ENCODE measurements at places on chromosomes 16 and 17.

DNA sequence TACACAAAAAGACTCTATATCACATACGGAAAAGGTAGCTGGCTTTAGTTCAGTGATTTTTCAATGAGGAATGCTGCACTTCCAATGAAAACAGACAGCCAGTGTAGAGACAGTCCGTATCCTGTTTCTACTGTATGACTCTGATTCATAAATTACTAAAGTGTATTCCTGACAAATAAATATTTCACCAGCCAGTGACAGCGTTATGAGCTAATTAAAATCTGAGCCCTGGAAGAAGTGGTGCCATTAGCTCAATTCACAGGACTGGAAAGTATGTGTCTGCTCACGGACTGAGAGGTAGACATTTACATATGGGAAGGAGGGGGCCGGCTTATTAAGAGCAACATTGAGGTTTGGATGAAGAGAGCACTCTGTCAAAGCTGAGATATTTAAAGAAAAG is 207.9 kb upstream of the RBFOX1 start:
- DNase-seq: no peak

DNA sequence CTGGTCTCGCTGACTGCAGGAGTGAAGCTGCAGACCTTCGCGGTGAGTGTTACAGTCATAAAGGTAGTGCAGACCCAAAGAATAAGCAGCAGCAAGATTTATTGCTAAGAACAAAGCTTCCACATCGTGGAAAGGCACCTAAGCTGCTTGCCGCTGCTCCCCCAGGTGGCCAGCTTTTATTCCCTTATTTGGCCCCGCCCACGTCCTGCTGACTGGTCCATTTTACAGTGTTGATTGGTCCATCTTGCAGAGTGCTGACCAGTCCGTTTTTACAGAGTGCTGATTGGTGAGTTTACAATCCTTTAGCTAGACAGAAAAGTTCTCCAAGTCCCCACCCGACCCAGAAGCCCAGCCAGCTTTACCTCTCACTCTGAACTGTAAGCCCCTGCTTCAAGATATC is 227.8 kb downstream of the ABCC12 start:
- DNase-seq: no peak

GRCh38 chr17:41863074-41863848 is 2.0 kb downstream of the KLHL11 start:
- DNase-seq: no peak

DNA sequence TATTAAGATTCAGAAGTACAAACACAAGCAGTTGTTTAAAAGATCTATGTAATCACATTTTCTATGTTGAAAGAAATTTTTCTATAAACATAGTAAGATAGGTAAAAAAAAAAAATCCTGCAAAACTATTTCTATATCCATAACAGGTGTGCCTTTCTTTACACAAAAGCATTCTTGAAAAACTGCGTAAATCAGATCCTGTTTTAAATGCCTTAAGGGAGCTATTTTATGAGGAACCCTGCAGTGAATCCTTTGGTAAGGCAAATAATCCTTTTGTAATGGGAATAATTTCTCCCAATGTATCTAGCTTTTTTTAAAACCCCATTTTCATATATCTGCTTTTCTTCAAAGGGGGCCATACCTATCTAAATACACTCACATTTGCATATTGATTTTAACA is 157.3 kb downstream of the AATF start:
- no peak for DNase-seq

DNA sequence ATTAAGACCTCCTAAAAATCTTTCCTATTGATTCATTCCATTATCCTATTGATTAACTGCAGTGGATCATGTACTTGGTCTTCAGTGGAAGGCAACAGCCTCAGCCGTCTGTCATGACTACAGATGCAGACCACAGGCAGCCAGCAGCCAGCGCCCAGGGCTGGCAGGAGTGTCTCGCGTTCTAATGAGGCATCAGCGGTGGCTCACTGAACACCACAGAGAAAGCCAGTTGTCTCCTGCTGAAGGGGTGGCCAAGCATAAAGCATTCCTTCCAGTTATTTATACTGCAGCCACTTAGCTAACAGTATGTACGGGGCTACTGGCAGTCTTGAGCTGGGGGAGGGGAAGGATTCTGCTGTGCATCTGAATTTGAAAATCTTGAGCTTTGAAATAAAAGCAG is 214.3 kb downstream of the IRX3 start:
- no peak for DNase-seq

DNA sequence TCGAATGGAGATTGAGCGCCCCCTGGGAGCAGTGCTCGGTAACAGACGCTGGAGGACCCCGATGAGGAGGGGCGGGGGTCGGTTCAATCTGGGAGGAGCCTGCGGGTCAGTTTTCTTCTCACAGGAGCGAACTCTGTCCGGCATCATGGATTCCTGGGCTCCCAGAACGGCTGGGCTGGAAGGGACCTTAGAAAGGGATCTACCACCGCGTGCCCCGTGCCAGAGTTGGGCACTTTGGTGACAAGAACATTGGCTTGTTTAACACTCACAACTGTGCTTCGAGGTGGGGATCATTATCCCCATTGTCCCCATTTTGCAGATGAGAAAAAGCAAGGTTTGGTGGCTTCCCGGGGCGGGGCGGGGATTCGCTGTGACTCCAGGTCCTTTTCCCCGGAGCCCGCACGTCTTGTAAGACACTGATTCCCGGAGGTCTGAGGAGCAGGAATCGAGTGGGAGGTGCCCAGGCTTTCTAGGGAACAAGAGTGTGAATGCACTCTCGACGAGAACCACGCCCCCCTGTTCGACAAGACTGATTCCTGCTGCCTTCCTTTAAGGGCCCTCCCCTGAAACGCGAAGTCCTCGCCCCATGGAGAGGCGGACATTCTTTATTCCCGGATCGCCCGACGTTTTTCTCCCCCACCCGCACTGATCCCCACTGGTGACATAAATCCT is 1.5 kb upstream of the FBXL19 start:
- DNase-seq: peak; percentile 38

DNA sequence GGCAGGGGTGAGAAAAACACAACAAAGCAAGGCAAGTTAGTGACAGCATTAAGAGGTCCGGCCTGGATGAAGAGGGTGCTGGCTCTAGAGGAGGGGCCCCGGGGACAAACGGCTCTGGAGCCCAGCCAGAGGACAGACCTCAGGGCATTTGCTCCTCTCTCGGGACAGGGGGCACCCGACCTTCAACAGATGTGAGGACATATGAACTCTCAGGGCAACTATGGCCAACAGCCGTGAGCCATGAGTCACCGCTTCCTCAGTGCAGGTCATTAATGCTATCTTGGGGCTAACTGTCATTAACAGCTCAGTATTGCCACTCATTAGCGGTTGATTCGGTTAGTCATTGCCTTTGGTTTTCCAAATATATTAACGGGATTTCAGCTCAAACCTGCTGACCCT is 9.7 kb upstream of the ARL5C start:
- no peak for DNase-seq

- DNase-seq: peak; percentile 4
Observed at GRCh38 chr16:76081967-76082366, 195.2 kb upstream of the CNTNAP4 start.

DNA sequence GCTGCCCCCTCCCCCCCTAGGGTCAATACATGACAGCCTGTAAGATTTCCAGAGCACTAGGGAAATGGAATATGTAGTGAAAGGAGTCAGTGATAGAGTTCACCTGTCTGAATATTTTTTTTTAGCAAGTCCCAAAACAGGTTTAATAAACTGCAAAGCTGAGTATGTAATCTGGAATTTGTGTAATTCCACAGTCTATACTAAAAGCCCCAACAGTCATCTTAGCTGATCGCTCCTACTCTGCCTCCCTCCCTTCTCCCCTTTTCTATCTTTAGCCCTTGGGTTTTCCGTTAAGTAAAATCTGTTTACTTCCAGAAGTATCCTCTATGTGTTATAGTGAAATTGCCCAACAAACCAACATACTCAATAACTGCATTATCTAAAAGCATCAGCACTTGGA is 3.5 kb downstream of the CDH13 start:
- no peak for DNase-seq

DNA sequence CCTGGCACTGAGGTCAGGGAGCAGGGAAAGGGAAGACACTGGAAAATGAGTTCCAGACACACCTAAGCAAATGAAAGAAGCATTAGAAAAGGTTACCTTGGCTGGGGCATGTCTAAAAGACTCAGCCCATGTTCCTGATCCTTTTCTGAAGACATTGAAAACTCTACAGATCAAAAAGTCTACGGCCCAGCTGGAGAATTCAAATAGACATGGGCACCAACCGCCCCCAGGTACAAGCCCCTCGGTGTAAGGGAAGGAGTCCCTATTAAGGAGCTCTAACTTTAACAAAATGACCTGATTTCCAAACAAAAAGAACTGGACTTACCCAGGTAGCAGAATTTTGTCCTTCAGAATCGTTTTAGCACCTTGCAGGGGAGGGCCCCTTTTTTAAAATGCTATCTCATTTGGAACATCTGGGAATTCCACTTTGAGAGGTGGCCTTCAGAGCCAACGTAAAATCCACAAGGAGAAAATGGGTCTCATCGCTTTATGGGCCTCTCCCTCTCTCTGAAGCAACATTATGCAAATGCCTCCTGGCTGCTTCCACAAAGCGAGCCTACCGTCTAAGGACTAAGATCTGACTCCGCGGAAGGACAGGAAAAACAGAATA is 43.6 kb upstream of the RBFOX3 start:
- DNase-seq: no peak

GRCh38 chr17:78302478-78302877 is 57.4 kb downstream of the SOCS3 start:
- DNase-seq: no peak

GRCh38 chr17:13970531-13970930 is 98.8 kb upstream of the COX10 start:
- no peak for DNase-seq

DNA sequence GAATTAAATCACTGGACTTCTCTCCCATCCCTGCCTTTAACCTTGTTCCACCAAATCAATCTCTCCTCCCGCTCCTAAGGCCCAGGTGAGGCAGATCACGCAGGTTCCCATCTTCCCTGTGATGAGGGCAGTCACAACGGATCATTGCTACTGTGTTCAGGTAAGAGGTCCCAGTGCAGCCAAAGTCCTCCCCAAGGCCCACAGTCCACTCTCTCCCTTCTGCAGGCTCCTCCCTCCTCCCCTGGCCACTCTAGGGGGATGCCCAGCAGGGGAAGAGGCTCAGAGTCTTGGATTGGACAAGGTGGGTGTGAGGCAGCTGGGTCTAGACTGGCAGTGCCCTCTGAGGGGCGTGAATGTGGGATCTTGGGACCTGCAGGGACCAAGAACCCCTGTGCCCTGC is 2.6 kb upstream of the ADGRG3 start:
- DNase-seq: no peak

DNA sequence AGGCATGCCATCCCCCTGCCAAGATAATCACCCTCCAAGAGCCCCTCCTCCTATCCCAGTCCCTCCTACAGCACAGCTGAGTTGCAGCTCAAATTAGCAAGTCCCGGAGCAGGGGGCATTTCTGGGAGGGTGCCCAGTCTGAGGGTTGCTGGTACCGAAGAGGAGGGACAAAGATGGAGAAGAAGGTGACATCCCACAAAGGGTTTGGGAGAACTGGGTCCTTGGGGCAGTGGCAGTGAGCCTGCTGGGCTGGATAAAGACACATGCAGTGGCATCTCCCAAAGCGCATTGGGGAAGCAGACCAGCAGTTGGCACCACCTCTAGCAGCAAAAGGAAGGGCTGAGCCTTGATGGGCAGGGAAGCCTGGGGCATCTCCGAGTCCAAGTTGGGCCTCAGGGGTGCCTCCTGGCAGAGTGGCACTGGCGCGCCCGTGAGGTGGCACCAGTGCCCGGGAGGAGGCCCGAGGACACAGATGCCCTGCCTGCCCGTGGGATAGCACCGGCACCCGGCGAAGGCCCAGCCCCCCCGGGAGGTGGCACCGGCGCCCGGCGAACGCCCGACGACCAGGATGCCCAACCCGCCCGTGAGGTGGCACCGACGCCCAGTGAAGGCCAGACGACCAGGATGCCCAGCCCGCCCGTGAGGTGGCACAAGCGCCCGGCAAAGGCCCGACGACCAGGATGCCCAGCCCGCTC is 622 bp downstream of the TOM1L2 start:
- no peak for DNase-seq

DNA sequence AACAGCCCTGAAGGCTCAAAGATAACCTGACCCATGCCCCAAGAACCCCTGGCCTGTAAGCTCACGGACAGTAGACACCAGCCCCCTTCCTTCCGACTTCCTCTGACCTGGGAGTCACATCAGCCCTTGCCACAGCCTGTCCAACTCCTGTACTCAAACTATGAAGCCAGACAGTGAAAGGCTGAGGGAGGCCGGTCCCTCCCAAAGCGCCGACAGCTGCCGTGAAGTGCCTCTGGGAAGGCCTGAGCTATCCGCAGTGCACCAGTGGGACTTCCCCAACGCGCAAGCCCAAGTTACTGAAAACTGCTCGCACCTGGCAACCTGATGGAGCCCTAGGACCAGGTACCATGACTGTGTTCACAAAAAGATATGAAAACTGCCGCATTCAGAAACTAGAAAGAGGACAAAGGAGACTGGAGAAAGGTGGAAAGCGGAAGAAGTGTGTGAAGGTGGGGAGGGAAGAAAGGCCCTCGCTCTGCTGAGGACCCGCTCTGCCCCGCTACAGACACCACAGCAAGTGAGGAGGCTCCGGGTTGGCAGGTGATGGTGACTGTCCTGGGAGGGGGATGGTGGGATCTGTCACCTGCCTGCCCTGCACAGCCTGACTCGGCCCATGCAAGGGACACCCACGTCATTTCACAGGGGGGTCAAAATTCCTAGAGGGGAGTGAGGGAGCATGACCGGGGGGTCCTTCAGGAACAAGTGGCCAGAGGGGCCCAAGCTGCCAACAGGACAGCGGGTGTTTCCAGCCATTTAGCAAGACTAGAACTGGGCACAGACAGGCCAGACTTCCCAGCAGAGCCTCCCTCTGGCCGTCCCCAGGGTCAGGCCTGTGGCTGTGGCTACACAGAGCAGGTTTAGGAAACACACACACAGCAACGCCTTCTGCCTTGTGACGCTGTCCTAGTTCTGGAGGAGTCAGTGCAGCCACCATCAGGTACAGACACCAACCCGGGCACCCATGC is 13.1 kb upstream of the TRAP1 start:
- DNase-seq: no peak

- DNase-seq: no peak
Observed at GRCh38 chr17:33205552-33205951, 87.5 kb downstream of the ASIC2 start.

GRCh38 chr16:2675021-2675420 is 7.3 kb upstream of the KCTD5 start:
- DNase-seq: no peak

DNA sequence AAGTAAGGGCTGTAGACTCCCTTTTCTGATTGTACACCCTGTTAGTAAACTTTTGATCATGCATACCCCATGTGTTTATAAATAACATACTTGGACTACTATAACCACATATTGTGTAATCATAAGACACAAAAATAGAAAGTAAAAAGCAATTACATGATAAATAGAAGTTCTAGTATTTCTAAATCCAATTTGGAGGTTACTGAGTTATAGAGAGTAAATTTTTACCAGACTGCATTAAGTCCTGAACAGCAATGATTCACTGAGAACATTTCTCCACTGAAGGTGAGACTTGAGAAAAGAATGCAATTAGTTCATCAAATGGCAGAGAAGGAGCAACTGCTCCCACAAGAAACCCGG is 7.7 kb upstream of the TBKBP1 start:
- no peak for DNase-seq

All from NCI-H524 treated with DMSO at 0.1 percent for 48 hours (cell line).